Memory B cell (primary cell): ENCODE measurements at places on chromosomes 2 and 18.

GRCh38 chr18:48139431-48140347 is 209.2 kb upstream of the SMAD2 start:
- peaks cover 23% of the 10 kb centered on the region for H3K27me3 ChIP-seq
- DNase-seq, result no peak
- H3K4me1 ChIP-seq, result no peaks in the 10 kb centered on the region
- H3K27ac ChIP-seq, result no peak overlapping the region
- H3K36me3 ChIP-seq, result no peaks in the 10 kb centered on the region
- no peak overlapping the region for H3K4me3 ChIP-seq

DNA sequence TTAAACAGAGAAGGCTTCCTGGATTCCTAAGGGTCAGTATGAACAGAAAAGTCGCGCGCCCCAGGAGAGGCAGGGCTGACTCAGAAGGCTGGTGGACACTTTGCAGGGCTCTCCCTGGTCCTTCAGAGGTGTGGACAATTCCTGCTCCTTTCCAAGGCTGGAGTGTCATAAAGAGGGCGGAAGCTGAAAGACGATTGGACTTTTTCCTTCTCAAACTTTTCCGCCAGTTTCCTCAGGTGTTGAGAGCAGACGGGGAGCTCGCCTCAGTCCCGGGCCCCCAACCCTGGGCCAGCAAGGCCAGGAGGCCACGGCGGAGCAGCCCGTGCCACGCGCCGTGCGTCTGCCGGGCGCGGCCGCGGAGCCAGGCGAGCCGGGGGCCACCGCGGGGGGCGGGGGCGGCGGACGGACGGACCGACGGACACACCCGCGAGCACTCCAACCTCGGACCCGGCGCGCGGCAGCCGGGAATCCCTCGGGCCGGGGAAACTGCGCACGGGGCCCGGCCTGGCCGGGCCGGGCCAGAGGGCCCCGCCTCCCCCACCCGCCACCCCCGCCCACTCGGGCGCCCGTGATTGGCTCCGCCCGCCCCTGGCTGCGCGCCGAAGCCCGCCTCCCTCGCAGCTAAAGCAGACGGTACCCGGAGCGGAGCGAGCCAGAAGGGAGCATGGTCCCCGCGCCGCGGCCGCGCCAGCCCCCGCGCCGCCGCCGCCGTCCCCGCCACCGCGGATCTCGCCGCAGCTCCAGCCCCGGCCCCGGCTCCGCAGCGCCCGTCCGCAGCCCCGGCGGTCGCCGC is at the start of gene KLHL29:
Gene KLHL29, plus strand, starts transcription at position 629 of the 793 bp plus-strand sequence. CDS start 177,018 bp downstream, outside the sequence.
- DNase-seq, result peak; percentile 66
- peaks cover 26% of the 10 kb centered on the region for H3K4me1 ChIP-seq
- H3K4me3 ChIP-seq, result peak within 1 kb of the TSS; percentile 88
- peak within 1 kb of the TSS; percentile 49 for H3K27ac ChIP-seq
- H3K27me3 ChIP-seq, result peaks cover 7% of the 10 kb centered on the region

GRCh38 chr2:11629851-11630250 is 40.1 kb downstream of the NTSR2 start:
- DNase-seq, result no peak
- H3K4me3 ChIP-seq, result no peak overlapping the region
- no peak overlapping the region for H3K27ac ChIP-seq

DNA sequence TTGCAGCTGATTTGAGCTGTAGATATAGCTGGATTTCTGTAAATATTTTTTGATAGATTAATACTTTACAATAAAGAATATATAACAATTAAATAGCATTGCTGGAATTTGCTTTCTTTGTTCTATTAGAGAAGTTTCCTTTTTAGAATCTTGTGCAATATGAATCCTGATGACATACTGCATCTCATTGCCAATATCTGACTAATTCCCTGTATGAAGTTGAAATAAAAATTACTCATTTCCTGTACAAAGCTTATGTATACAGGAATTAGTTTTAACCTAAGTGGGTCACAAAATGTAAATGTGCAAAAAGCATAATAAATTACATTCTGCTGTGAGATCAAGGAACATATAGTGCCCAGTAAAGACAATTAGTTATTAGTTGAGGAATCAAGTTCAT is 72.8 kb upstream of the TMEFF2 start:
- H3K27ac ChIP-seq, result no peak overlapping the region
- no peaks in the 10 kb centered on the region for H3K36me3 ChIP-seq
- no peaks in the 10 kb centered on the region for H3K4me1 ChIP-seq
- no peak overlapping the region for H3K4me3 ChIP-seq
- no peaks in the 10 kb centered on the region for H3K27me3 ChIP-seq

DNA sequence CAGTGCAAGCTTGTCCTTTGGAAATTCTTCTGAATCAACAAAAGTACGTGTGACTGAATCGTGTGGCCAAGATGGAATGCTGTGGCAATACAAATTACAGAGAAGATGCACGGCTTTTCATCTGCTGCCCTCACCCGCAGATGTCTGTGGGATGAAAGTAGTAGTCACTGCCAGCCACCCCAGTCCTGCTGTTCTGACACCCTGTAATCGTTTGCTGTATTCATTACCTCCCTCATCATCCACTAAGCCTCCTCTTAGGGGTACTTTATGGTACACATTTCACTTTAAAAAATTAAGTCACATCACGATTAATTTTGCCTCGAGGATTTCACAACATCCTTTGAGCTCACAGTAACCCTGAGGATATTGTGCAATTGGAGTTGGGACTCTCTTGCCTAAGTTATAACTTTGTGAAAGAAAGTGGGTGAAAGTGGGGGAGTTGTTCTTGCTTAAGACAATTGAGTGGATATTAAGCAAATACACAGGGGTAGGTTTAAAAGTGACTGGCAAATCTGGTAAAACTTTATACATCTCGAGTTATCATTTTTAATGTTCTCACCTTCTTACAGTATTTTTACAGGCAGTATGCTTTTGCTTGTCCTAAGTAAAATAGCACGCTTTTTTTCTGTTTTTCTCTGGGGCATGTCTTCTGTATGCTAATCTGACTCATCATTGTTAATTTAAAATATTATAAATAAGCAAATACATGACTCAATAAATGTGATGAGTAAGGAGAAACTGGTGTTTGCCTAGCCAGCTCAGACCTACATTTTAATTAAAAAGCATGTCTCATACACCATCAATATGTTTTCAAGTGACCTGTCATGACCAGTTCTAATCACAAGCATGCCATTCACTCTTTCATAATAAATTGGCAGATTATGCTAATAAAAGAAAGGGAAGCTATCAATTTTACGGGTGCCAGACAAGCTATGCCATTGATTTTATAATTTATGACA is 680.9 kb downstream of the IRS1 start:
- DNase-seq, result no peak
- H3K27me3 ChIP-seq, result no peaks in the 10 kb centered on the region
- H3K4me1 ChIP-seq, result no peaks in the 10 kb centered on the region
- no peak overlapping the region for H3K4me3 ChIP-seq
- no peaks in the 10 kb centered on the region for H3K36me3 ChIP-seq

GRCh38 chr2:175887776-175888175 is 114.3 kb downstream of the LNPK start:
- no peaks in the 10 kb centered on the region for H3K36me3 ChIP-seq
- peaks cover 6% of the 10 kb centered on the region for H3K27me3 ChIP-seq
- no peak overlapping the region for H3K27ac ChIP-seq
- no peaks in the 10 kb centered on the region for H3K4me1 ChIP-seq
- no peak overlapping the region for H3K4me3 ChIP-seq

GRCh38 chr2:63843093-63843492 is 1.4 kb downstream of the UGP2 start:
- H3K4me3 ChIP-seq, result peak overlapping the region; percentile 95
- H3K4me1 ChIP-seq, result peaks cover 37% of the 10 kb centered on the region
- DNase-seq, result no peak
- peak overlapping the region; percentile 96 for H3K27ac ChIP-seq
- peaks cover 7% of the 10 kb centered on the region for H3K36me3 ChIP-seq
- H3K27me3 ChIP-seq, result no peaks in the 10 kb centered on the region

GRCh38 chr2:62704654-62705006 is 883 bp upstream of the EHBP1 start:
- peak overlapping the region; percentile 87 for H3K27ac ChIP-seq
- DNase-seq, result no peak
- peak overlapping the region; percentile 93 for H3K4me3 ChIP-seq

DNA sequence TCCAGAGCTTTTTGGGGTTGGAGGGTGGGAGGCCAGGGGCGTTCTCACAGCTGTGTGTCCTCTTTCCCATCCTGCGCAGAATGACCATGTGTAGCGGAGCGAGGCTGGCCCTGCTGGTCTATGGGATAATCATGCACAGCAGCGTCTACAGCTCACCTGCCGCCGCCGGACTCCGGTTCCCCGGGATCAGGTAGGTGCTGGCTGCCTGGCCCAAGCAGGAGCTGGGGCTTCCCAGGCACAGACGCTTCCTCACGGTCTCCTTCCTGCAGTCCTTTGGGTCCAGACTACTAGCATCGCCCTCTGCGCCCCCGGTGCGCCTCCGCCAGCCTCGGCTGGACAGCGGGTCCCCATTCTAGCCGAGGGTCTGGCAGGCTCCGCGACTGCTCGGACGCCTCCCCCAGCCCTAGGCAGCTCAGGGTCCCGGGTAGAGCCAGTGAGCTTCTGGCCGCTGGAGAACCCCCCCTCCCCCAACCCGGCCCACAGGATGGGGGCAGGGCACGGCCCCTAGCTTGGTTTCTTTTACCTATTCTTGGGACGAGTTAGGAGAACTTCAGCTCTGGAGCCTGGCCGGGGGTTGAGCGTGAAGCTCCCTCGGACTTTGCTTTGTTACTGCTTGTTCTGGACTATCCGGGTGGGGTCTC is 756 bp downstream of the ADCYAP1 start:
- H3K4me3 ChIP-seq, result no peak overlapping the region
- H3K27ac ChIP-seq, result no peak overlapping the region
- peaks cover 3% of the 10 kb centered on the region for H3K4me1 ChIP-seq
- peaks cover 22% of the 10 kb centered on the region for H3K27me3 ChIP-seq

GRCh38 chr18:39191931-39192330 is 1626.3 kb upstream of the CELF4 start:
- no peak for DNase-seq
- no peak overlapping the region for H3K4me3 ChIP-seq
- H3K27ac ChIP-seq, result no peak overlapping the region
- no peaks in the 10 kb centered on the region for H3K27me3 ChIP-seq

GRCh38 chr2:162490052-162490717 is 146.3 kb downstream of the GCA start:
- no peak overlapping the region for H3K4me3 ChIP-seq
- no peaks in the 10 kb centered on the region for H3K27me3 ChIP-seq
- H3K27ac ChIP-seq, result no peak overlapping the region
- H3K36me3 ChIP-seq, result no peaks in the 10 kb centered on the region
- no peak for DNase-seq

DNA sequence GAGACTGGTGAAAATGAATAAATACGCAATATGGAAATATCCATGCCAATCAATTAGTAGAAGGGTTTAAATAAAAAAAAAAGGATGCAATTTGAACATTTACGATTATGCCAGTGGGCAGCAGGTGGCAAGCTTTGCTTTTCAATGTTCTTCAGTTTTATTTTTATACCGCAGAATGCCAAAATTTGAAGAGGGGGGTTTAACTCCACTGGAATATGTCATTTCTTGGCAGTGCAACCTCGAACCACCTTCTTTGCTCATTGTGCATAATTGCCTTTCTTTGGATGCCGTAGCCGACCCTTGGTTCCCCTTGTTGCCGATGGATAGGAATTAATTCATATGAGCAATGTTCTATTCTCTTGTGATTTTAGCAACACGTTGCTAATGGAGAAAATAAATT is 88.0 kb downstream of the LTBP1 start:
- no peaks in the 10 kb centered on the region for H3K27me3 ChIP-seq
- H3K36me3 ChIP-seq, result no peaks in the 10 kb centered on the region
- DNase-seq, result no peak
- no peak overlapping the region for H3K27ac ChIP-seq

GRCh38 chr18:33440060-33441043 is at the start of gene CCDC178:
Gene CCDC178 (minus strand): TSS chr18:33440721. CDS start chr18:33412088, 28,633 bp downstream.
- H3K36me3 ChIP-seq, result no peaks in the 10 kb centered on the region
- H3K4me1 ChIP-seq, result no peaks in the 10 kb centered on the region
- H3K27ac ChIP-seq, result no peak within 1 kb of the TSS
- no peak for DNase-seq

DNA sequence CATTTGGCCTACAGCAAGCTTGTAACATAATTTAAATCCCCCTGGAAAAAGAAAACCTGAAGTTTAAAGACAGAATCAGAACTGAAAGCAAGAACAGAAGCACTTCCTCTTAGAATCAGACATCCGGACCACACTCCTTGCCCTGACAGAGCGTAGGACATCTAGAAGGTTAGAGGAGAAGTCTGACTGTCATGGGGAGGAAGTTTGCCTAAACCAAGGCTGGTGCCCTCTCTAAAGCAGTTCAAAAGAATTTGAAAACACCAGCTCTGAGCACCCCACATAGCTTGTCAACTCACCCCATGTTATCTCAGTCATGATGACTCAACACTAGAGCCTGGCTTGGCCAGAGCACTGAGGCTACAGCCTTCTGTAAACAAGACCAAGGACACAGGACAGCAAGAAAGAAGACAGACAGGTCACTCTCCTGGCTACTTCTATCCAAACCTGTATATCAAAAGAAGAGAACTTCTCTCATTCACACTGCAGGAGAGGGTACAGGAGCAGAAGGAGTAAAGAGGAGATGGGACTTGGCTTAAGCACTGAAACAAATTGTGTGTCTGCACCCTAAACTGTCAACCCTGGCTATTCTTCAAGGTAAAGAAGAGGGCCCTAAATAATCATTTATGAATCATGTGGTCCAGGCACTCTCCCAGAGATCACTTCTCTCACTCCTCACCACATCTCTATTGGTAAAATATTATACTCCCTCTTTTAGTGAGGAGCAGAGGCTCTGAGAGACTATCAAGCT is 198.6 kb downstream of the MEMO1 start:
- peak overlapping the region; percentile 77 for H3K27ac ChIP-seq
- H3K4me1 ChIP-seq, result peaks cover 10% of the 10 kb centered on the region
- H3K36me3 ChIP-seq, result no peaks in the 10 kb centered on the region
- no peak overlapping the region for H3K4me3 ChIP-seq

GRCh38 chr18:66534110-66534509 is 69.8 kb downstream of the CDH19 start:
- no peak overlapping the region for H3K4me3 ChIP-seq
- H3K4me1 ChIP-seq, result no peaks in the 10 kb centered on the region
- H3K36me3 ChIP-seq, result no peaks in the 10 kb centered on the region
- no peak for DNase-seq

- H3K4me3 ChIP-seq, result no peak overlapping the region
- no peak for DNase-seq
- no peaks in the 10 kb centered on the region for H3K4me1 ChIP-seq
Measured at GRCh38 chr18:26862084-26862483, 3.4 kb downstream of the AQP4 start.

DNA sequence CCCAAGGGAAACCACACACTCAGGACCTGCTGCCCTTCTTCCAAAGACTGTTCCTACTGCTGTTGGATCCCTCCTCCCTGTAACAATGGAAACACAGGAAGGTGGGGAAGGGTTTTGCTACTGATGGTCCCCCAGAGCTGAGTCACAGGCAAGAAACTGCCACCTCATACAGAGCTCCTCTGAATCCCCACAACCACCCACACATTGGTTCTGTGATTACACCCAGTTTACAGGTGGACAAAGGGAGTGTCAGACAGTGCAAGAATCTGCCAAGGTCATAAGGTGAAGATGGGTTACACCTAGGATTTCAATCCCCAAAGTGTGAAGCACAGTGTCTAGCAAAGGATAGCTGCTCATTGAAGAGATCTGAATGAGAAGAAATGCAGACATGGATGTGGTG is 141.7 kb upstream of the LMAN1 start:
- H3K27ac ChIP-seq, result no peak overlapping the region
- H3K36me3 ChIP-seq, result no peaks in the 10 kb centered on the region
- peaks cover 4% of the 10 kb centered on the region for H3K27me3 ChIP-seq
- H3K4me3 ChIP-seq, result no peak overlapping the region
